ENCODE measurements at places on chromosomes 2 and 18.

DNA sequence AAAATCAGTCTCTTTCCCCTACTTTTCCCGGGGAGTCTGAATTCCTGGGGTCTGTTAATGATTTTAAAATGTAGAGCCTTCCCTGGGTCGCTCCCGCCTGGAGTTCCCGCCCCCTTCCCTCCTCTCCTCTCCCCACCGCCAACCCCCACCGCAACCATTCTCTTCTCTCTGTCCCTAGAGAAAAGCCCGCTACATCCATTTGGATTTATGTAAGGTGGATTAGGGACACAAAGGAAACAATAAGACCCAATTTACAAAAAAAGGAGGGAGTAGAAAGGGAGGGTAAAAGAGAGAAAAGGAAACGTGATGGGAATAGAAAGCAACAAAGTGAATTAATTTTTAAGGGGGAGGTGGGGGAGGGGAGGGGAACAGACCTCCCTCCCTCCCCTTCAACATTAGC lies 2.2 kb downstream of the EPHA4 start:
- DNase-seq, result no peak

GRCh38 chr2:20176760-20177159 lies 48.2 kb downstream of the SDC1 start:
- no peak for DNase-seq

DNA sequence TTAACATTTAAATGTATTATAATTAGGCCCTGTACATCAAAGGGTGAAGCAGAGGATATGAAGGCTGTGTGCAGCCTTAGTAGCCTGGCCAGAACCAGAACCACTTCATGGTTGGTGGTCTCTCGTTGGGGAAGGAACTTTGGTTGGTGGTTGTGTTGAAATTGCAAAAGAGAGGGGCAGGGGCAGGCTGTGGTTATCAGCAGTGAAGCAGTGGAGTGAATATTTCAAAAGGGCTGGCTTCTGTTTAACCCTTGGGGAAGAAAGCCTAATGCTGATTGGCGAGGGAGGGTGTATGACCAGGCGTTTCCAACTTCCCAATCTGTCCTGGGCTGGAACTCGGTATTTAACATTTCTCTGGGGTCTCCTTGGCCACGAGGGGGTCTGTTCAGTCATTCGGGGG lies 51.2 kb upstream of the LYPD6B start:
- no peak for DNase-seq

- no peak for DNase-seq
Measured at GRCh38 chr2:234072454-234072853, 22.0 kb downstream of the SPP2 start.

DNA sequence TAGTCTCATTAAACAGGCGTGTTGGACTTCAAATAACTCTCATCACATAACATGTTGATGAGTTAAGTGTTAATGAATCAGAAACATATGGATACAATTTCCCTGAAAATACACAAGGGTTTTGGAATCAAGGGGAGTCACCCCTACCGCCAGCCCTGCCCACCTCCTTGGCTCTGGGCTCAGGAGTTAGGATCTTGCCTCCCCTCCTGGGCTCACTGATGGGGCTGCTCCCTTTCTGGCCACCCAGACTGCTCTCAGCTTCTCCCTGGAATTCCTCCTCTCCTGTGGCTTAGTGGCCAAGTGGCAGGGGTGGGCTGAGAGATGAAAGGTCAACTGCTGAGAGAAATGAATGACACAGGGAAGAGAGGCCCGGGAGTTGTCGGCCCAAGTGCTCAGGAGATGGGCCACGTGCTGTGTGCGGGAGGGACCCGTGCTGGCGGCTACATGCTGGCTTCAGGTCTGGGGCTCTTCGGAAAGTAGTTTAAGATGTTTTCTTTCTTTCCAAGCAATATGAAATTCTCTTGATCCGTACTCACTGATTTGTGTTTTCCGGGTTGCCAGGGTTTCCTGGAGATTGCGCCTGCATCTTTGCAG lies 55.8 kb upstream of the TNP1 start:
- DNase-seq, result no peak
